ENCODE measurements at places on chromosomes 12 and 14.

- DNase-seq, result no peak
Measured at GRCh38 chr12:12548713-12549112, 13.9 kb downstream of the DUSP16 start.

GRCh38 chr12:79125358-79125757 is 260.8 kb downstream of the SYT1 start:
- no peak for DNase-seq

DNA sequence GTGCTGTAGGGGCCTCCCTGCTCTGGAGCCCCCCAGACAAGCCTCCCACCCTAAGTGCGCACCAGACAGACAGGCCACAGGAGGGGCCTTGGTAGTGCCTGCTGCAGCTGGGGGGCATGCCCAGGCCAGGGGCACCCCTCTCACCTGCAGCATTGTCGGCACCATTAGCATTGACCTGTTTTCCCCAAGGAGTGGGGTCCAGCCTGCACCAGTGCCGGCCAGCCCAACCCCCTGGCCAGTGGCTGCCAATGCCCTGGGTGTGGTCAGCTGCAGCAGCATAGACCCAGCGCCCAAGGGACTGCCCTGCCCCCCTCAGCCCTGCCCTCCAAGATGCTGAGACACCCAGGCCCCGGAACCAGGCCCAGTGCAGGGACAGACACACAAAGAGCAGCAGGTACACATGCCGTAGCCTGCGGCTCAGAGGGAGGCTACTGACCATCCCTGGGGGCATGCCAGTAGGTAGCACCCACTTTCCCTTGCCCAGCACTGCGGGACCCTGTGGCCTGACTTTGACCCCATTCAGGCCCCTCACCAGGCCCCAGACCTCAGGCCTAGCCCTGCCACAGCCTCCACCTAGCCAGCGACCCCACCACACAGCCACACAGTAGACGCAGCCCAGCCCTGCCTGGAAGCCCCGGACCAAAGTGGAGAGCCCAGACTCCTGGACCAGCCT is 1.0 kb downstream of the AHNAK2 start:
- no peak for DNase-seq

- no peak for DNase-seq
Measured at GRCh38 chr12:269191-269590, 6.6 kb upstream of the SLC6A13 start.

DNA sequence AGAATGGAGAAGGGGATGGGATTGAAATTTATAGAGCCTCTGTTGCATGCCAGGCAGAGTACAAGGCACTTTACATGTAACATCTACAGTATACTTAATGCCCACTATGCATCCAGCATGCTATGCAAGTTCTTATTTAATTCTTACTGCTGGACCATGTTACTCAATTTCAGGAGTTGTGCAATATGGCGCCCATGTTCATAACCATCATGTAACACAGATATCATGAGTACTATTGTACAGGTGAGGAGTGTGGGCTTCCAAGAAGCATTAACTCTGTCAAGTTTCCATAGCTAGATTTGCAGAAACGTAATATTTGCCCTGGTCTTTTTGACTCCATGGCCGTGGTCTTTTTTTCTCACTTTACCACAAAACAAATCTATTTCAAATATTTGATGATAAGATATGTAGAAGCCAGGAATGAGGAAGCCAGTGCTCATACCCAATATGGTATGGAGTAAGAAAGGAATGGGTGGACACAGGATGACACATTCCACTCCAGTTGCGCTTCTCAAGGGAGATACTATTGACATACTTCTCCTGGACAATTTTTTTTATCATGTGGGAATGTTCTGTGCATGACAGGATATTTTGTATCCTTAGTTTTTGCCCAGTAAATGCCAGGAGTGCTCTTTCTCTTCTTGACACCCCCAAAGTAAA is 191.8 kb downstream of the C12orf75 start:
- DNase-seq, result peak; percentile 25

DNA sequence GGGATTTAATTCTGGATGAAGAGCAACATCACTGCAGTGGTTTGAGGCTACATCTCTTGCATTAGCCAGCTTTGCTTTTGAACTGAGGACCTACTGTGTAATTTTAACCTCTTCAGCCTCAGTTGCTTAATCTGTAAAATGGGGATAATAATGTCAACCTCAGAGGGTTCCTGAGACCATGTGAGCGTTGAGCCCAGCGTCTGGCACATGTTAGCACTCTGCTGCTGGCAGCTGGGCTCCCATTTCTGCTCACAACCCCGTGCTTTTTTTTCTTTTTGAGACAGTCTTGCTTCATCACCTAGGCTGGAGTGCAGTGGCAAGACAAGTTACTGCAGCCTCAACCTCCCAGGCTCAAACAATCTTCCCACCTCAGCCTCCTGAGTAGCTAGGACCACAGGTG is 31.6 kb downstream of the TESC start:
- peak; percentile 73 for DNase-seq

GRCh38 chr12:45687081-45688015 is 42.2 kb upstream of the ARID2 start:
- no peak for DNase-seq

- no peak for DNase-seq
Measured at GRCh38 chr12:6468283-6468575, 2.2 kb downstream of the VAMP1 start.

GRCh38 chr12:90067791-90068190 is 359.2 kb upstream of the ATP2B1 start:
- DNase-seq, result no peak

DNA sequence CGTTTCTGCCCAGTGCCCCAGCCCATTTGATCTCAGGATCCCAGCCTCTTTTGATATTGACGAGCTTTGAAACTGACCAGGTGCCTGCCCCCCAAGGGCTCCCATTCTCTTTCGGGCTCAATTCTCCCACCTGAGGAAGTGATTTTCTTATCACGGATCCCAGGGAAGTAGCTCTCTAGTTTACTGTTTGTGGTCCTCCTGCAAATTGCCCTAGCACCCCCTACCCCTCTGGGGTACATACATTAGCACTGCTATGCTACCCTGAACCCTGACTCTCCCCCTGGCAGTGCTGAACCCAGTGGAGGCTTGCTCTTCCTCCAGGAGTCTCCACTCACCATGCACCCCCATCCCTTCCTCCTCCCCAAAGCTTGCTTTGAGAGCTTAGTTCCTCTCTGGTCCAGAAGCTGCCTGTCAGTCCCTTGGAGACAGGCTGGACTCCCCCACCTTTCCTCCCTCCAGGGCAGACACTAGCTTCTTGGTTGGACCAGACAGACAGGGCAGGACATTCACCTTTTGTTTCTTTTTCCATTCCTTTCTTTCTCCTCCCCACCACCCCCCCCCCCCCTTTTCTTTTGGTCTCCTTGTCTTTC is 4.4 kb upstream of the TBX3 start:
- DNase-seq, result no peak

DNA sequence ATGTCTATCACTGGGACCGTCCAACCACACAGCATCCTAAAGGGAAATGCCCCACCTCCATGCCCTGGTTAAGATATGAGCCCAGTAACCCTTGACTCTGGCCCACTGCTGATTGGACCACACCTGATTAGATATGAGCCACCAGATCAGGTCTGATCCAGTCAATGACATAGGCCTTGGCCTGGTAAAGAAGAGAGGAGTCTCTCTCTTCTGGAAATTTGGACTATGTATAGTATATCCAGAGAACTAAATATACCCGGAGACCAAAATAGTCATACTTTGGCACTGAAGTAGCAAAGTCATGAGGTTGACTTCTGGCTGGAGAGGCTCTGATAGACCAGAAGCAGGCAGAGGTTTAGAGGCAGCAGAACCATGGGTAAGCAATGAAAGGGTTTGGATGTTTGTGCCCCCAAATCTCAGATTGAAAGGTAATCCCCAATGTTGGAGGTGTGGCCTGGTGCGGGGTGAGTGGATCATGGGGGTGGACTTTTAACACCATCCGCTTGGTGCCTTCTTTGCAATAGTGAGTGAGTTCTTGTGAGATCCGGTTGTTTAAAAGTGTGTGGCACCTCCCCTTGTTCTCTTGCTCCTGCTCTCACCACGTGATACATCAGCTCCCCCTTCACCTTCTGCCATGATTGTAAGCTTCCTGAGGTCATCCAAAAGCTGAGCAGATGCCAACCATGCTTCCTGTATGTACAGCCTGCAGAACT is 68.4 kb downstream of the HSPB8 start:
- no peak for DNase-seq

- no peak for DNase-seq
Measured at GRCh38 chr14:74549588-74549987, 56.0 kb downstream of the ISCA2 start.

GRCh38 chr12:47206450-47207339 is 126.9 kb upstream of the AMIGO2 start:
- no peak for DNase-seq

DNA sequence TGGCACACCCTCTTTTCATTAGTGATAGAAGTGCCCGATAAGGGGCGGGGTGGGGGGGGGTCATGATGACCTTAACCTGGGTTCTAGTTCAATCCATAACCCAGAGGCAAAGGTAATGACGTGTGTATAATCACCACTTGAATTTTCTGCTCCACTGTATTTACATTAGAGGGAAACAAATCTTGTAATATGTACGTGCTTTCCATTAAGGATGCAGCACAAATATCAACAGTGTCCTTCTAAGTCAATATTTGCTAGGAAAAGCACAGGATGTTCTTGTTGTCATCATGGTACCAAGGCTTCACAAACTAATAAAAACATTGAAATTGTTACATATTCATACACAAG is 121.2 kb upstream of the SLC38A2 start:
- no peak for DNase-seq

- no peak for DNase-seq
Measured at GRCh38 chr12:72269491-72269890, 2.7 kb upstream of the TRHDE start.

DNA sequence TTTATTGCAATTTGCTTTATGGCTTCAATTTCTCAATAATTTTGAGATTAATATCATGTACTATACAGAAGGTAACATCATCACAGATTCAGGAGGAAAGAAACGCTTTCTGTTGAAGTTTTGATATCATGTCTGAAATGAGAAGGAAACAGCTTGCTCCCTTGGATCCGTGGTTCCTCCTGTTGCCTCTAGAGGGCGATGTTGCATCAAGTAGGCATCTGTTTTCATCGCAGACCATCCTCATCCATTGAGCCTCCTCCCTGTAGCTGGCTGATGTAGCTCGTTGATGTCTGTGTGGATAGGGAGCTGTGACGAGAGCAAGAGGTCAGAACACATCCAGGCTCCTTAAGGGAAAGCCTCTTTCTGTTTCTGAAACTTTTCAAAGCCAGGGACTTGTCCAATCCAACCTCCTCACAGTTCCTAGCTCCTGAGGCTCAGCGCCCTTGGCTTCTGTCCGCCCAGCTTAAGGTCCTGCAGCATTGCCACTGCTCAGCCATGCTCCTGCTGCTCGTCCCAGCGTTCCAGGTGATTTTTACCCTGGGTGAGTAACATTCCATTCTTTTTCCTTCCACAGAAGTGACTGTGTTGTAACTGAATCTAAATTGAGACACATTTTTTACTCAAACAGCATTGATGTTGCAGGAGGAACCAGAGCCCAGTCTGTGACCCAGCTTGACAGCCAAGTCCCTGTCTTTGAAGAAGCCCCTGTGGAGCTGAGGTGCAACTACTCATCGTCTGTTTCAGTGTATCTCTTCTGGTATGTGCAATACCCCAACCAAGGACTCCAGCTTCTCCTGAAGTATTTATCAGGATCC is 304.8 kb upstream of the OR4E1 start:
- DNase-seq, result peak; percentile 51

- no peak for DNase-seq
Measured at GRCh38 chr14:69259527-69260189, at the start of gene GALNT16. TSS of gene GALNT16 (plus strand) at chr14:69260158. CDS start at chr14:69260291, 133 bp downstream.

- DNase-seq, result peak; percentile 95
Measured at GRCh38 chr14:100076606-100077005, 11.4 kb downstream of the EVL start.

DNA sequence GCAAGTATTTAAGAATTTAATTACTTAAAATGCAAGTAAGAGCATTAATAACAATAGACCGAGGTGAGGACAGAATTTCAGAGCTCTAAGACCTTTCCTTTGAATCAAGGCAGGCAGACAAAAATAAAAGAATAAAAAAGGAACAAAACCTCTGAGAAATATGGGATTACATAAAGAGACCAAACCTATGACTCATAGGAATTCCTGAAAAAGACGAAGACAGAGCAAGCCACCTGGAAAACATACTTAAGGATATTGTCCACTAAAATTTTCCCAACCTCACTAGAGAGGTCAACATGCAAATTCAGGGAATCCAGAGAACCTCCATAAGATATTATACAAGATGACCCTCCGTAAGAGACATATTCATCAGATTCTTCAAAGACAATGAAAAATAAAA is 325.1 kb downstream of the AEBP2 start:
- no peak for DNase-seq

- no peak for DNase-seq
Measured at GRCh38 chr14:23449314-23449713, 13.9 kb upstream of the MYH7 start.
